ENCODE measurements at places on chromosomes 2 and 18. TPM values are rescaled to one million over a fixed set of nuclear protein-coding genes. Genes with fewer than 3 reads are reported as not detected.

Gene ARHGAP28
- total RNA-seq: 7.9 TPM

Gene CTLA4
- total RNA-seq: 1.2 TPM

Gene UPP2
- not detected for total RNA-seq

- no peak for DNase-seq
These were observed 119.8 kb downstream of the AGAP1 start for GRCh38 chr2:235613649-235614048.

DNA sequence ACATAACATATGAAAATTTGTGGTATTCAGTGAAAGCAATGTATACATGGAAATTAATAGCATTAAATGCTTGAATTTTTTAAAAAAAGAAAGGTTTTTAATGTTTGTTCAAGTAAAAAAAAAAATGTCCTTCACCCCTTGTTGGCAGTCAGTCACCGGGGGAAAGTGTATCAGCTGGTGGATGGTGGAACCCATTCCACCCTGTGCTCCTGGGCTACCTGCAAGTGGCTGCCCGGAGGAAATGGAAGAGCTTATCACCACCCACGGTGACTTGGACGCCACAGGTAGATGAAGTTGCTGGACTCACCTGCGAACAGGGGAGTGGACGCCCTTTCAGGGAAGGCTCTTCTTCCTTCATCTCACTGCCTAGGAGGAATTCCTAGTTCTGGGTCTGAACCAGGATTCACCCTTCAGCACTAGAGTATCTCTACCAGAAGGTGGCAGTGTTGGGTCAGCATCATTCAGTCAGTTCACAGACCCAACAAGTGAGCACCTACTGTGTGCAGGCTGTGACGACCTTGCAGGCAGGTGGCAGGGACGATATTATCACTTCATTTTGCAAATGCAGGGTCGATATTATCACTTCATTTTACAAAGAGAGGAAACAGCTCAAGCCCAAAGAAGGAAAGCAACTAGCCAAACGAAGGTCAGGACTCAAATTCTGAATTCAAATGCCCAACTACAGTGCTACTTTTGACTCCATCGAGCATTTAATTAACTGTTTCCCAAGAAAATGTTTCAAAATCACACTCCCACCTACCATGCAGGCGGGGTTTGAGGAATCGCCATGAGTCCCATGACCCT is 35.8 kb downstream of the CIB4 start:
- peak; percentile 53 for DNase-seq

GRCh38 chr2:239991689-239992314 is 33.3 kb downstream of the NDUFA10 start:
- DNase-seq: no peak

Measured in suprapubic skin (tissue), 4 donors.